ENCODE measurements at places on chromosomes 13 and 19.

GRCh38 chr13:28464861-28465460 lies 30.0 kb downstream of the FLT1 start:
- DNase-seq: no peak

DNA sequence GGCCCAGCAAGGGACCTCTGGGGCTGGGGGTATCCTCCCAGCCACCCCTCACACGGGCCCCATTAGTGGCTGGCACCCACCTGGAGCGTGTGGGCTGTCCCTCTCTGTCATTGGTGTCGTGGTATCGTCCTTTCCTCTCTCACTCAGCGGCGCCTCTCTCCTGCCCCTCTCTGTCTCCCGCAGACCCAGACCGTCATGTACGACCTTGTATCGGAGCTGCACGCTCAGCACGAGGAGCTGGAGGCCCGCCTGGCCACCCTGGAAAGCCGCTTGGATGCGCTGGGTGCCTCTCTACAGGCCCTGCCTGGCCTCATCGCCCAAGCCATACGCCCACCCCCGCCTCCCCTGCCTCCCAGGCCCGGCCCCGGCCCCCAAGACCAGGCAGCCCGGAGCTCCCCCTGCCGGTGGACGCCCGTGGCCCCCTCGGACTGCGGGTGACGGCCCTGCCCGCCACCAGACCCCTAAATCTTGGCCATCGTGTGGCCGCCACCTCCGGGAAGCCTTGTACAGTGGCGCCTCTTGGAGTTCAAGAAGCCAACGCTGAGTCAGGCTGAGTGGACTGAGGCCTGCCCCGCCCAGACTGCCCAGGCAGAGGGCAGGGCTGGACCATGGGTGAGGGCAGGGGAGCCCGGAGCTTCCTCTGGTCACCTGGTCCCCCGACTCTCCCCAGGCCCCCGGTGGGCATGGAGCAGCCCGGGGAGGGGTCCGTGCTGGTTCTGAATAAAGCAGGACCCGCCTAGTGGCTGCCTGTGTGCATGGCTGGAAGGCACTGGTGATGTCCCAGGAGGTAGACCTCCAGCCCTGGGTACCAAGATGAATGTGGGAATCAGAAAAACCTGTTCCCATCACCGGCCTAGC lies 9.8 kb upstream of the ARRDC2 start:
- DNase-seq: no peak

GRCh38 chr13:20254076-20254475 lies 22.0 kb upstream of the GJB6 start:
- DNase-seq: no peak

GRCh38 chr13:48723168-48723567 lies 69.4 kb downstream of the CYSLTR2 start:
- DNase-seq: no peak

- no peak for DNase-seq
These were observed 3.0 kb downstream of the LATS2 start for GRCh38 chr13:21058361-21058760.

DNA sequence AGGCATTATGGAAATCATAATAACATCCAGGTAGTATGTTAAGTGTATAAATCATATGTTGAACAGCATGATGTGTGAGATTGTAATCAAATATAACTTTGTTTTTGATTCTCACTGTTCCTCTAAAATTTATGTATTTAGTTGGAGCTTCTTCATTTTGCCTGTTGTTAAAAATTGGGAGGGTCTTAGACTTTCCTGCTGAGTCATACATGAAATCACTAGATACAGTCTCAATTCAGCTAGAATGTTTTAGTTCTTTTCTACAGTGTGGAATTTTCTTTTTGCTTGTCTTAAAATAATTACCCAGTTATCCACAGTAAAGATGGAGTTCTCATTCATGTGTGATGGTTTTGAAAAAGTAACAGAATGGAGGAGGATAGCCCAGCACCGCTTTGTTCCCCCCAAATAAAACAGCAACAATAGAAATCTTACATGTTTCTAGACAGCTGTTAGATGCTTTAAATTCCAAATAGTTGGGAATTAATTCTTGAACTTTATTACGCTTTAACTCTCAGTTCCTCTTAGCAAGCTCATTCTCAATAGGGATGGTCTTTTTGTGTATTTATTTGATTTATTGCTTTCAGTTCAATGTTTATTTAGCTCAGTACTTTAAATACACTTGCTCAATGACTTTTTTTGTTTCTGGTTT lies 109.5 kb downstream of the PDS5B start:
- no peak for DNase-seq

GRCh38 chr13:85806553-85807175 lies 7.4 kb upstream of the SLITRK6 start:
- DNase-seq: no peak

DNA sequence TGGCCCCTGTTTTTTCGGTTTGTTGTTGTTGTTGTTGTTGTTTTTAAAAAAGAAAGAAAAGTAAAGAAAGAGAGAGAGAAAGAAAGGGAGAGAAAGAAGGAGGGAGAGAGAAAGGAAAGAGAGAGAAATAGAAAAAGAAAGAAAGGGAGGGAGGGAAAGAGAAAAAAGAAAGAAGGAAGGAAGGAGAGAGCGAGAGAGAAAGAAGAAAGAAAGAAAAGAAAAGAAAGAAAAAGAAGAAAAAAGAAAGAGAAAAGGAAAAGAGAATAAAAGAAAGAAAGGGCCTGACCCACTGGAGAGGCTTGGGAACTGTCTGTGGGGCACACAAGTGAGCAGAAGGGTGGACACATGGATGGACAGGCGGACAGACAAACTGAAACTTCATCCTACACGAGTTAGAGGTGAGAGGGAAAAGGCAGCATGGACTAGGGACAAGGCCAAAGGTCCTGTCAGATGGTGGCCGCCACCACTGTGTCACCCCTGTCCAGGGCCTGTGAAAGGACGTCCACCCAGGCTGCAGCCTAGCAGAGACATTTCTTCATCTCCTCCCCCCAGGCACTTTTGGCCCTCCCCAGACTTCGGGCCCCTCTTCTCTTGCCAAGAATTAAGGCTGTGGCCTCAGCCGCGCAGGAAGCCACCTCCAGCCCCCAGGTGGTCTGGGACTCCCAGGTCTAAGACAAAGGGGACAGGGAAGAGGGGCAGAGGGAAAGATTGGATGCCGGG lies 9.1 kb upstream of the BCAM start:
- DNase-seq: no peak

DNA sequence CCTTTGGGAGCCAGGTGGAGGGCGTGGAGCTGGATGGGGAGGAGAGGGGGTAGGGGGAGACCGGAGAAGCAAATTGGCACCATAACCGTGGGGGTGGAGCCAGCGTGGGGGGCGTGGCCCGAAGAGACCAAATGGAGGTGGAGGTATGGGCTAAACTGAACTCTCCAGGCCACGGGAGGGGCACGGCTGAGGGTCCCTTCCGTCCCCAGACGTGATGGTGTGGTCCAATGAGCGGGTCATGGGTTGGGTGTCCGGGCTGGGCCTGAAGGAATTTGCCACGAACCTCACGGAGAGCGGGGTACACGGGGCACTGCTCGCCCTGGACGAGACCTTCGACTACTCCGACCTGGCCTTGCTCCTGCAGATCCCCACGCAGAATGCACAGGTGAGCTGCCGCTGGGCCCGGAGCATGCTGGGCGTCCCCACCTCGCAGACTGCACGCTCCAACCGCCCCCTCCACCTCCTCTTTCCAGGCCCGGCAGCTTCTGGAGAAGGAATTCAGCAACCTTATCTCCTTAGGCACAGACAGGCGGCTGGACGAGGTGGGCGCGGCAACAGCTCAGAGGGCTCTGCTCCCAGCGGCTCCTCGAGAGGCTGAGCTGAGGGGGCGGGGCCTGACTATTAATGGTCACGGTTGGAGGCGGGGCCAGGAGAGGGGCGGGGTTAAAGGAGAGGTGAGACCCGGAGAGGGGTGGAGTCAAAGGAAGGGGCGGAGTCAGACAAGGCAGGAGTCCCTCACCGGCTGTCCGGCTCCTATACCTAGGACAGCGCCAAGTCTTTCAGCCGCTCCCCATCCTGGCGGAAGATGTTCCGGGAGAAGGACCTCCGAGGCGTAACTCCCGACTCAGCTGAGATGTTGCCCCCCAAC lies 6.2 kb downstream of the HRC start:
- DNase-seq: no peak

- no peak for DNase-seq
These were observed 67.2 kb downstream of the ALOX5AP start for GRCh38 chr13:30802501-30802900.

DNA sequence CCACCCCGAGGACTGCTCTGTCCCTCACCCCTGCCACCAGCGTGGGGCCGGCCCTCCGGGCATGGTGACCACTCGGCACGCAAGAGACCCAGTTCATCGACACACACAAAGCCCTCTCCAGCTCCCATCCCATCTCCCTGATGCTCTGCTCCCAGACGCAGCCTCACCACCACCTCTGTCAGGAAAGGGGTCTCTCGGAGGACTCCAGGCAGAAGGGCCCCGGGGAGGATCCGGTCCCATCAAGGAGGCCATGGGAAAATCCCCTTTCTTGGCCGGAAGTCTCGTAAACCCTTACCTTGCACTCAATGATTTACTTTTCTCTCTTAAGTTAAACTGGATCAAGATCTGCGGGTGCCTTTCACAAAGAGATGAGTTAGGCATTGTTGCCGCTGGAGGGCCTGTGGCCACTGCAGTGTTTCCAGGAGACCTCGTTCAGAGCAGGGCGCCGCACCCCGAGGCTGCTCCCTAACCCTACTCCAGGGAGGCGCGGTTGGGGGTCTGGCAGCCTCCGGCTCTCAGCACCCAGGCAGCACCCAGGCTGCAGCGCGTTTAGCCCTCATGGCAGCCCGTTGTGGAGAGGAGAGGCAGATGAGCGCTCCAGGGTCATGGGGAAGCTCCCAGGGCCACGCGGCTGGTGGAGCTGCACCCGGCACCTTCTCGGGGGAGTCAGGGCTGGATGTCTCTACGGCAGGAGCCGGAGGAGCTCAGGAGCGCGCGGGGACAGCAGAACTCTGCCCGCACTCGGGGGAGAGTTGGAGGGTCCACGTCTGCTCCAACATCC lies 31.0 kb downstream of the C2CD4C start:
- DNase-seq: no peak

DNA sequence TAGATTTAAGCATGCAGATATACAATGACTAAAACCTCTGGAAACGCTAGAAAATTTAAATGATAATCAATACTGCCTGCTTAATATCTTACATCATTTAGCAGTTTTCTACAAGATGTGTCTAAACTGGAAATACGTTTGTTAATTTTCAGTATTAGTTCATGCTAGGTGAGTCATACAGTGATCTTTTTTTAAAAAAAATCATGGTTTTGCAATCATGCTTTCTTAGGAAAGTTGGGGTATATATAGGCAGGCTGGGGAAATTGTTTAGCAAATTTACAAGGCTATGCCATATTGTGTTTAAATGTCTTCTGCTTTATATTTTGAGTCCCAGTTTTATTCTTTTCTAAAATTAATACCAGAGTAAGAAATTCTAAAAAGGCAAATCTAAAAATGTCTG lies 245.4 kb upstream of the SPRY2 start:
- no peak for DNase-seq

GRCh38 chr19:35353635-35354034 lies 4.6 kb upstream of the FFAR3 start:
- no peak for DNase-seq

- DNase-seq: no peak
These were observed 78.2 kb upstream of the TNFSF11 start for GRCh38 chr13:42495751-42496150.

GRCh38 chr19:45498411-45499195 lies at the start of gene PPM1N:
Gene PPM1N, plus strand, starts transcription at chr19:45498443. Its CDS starts 30 bp downstream, at chr19:45498473.
- DNase-seq: no peak

GRCh38 chr19:31840371-31840770 lies 491.1 kb upstream of the TSHZ3 start:
- no peak for DNase-seq

- no peak for DNase-seq
These were observed 503 bp upstream of the SLC7A9 start for GRCh38 chr19:32869966-32870573.

DNA sequence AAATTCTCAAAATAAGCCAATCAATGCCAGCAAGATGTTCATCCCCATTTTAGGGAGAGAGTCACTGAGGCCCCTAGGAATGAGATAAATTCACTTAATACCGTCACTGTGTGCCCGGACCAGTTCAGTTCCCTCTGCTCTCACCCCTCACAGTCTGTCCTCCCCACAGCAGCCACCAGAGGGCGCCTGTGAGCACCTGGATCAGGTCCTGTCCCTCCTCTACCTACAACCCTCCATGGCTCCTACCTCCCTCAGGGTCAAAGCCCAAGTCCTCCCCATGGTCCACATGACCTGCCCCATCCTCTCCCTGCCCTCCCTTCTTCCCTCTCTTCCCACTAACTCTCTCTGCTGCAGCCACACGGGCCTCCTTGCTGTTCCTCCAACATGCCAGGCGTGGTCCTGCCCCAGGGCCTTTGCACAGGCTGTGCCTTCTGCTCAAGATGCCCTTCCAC lies 42.0 kb upstream of the NFIC start:
- DNase-seq: no peak

DNA sequence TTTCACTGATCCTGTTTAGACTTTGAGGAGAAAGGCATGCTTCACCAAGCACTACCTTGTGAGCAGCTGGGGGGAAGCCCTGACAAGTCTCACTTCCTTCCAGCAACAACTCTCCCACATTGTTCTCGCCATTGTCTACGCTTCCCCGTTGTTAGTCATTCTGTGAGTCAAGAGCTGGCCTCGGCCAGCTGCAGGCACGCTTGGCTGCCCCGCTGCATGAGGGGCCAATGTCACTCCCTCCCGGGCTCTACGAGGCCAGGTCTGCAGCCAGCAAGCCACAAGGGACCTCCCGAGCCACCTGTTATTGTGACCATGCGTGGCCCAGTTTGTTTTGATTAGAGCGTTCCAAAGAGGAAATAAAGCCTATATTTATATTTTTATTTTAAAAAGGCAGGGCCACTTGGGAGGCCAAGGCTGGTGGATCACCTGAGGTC lies 220.9 kb downstream of the FOXO1 start:
- DNase-seq: no peak

- DNase-seq: no peak
These were observed 1.4 kb upstream of the TMPRSS9 start for GRCh38 chr19:2358548-2359173.

GRCh38 chr13:101698400-101698799 lies 245.9 kb downstream of the ITGBL1 start:
- no peak for DNase-seq

DNA sequence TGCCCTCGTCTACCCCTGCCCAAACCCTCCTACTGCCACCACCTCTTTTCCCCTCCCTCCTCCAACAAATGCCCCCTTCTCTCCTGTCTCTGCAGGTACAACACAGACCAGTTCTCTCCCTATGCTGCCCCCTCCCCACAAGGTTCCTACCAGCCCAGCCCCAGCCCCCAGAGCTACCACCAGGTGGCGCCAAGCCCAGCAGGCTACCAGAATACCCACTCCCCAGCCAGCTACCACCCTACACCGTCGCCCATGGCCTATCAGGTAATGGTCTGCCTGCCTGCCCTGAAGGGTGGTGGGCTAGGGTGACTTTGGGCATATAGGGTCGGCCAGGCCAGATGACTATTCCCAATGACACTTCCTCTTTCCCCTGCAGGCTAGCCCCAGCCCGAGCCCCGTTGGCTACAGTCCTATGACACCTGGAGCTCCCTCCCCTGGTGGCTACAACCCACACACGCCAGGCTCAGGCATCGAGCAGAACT lies 6.5 kb upstream of the TIMM50 start:
- no peak for DNase-seq

GRCh38 chr19:5695649-5696195 lies 5.6 kb downstream of the RPL36 start:
- DNase-seq: no peak

- DNase-seq: no peak
These were observed 549.0 kb downstream of the GPC6 start for GRCh38 chr13:93775507-93776108.

Data from iPS DF 19.7 (cell line).